ENCODE measurements at places on chromosomes 6 and 20.

DNA sequence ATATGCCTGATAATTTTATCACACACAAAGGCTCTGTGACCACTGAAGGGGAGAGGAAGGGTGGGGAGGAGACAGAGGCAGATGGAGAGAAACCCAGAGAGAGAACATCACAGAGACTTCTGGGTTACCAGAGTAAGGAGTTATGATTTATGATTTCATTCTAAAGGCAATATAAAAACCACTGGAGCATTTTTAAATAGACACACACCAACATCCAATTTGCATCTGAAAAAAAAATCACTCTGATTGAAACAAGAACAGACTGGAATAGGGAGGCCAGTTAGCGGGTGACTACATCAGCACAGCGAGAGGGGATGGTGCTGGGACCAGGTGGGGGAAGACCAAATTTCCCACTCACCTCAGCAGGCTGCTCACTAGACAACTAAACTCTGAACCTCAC is 104.8 kb downstream of the AGPAT4 start:
- peak; percentile 35 for DNase-seq

- DNase-seq, result no peak
These were observed 1.6 kb downstream of the TRDN start for GRCh38 chr6:123635144-123635543.

DNA sequence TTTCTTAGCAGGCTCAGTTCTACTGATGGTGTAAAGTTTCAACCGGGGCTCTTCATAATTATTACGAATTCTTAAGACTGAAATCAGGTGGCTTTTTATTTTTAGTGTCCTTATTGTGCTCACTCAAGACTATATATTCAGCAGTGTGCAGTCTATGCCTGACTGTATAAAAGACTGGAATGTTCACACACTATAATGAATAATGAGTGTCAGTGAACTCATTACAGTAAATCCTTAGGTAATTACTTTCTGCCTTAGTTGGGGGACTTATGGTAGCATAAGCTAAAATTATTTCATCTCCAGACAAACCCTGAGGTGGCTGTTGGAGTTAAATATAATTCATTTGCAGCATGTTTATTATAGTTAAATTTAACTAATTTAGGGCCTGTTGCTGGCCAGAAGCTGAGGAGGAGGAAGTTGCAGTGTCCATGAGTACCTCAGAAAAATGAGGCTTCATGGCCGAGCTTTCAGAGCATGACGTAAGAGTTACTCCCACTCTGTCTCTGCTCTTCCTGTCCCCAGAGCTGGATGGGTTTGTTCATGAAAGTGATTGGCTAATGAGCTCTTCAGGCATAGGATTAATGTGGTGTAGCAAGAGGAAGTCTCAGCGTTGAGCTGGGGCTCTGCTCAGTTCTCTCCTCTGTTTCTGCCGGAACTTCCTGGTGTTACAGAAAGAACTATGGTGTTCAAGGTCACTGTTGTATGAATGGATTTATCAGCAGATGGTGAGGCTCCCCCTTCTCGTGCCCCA is 335.7 kb downstream of the NRN1 start:
- no peak for DNase-seq

DNA sequence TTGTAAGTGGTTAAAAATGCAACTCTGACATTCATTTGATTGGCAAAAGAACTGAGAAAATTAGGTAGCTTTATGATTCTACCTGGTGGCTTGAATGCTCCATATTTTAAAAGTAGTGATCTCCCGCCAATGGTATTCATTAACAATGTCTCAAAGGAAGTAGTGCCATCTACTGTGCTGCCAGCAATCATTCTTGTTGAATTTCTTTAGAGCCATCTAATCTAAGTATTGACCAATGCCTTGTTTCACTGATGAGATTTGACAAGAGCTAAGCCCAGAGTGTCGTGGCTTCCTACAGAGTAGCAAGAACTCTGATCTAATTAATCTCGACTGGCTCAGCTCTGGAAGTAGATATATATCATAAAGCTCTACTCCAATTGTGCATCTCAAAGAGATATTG is 696.7 kb downstream of the C6orf118 start:
- no peak for DNase-seq

DNA sequence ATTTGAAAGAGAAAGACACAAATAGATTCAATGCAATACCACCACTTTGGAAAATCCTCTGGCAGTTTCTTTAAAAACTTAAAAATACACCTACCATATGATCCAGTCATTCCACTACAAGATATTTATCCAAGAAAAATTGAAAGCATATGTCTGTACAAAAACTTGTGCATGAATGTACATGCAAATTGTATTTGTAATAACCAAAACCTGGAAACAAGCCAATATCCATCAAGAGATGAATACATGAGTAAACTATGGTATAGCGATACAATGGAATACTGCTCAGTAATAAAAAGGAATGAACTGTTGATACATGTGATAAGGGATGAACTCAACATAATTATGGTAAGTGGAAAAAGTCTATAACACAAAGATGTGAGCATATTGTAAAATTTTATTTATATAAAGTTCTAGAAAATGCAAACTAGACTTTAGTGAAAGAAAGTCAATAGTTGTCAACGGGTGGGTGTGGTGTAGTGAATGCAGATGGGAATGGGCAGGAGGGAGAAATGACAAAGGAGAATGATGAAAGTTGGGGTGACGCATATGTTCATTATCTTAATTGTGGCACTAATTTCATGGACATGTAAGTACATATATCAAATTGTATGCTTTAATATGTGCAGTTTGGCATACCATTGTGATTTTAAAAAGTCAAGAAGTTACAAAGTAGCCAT is 347.5 kb downstream of the SAMD5 start:
- no peak for DNase-seq

GRCh38 chr6:169251371-169251802 is 2.3 kb downstream of the THBS2 start:
- no peak for DNase-seq

- DNase-seq, result no peak
These were observed 101.2 kb upstream of the COL21A1 start for GRCh38 chr6:56348578-56348977.

- no peak for DNase-seq
These were observed 10.5 kb downstream of the MANBAL start for GRCh38 chr20:37299718-37300528.

DNA sequence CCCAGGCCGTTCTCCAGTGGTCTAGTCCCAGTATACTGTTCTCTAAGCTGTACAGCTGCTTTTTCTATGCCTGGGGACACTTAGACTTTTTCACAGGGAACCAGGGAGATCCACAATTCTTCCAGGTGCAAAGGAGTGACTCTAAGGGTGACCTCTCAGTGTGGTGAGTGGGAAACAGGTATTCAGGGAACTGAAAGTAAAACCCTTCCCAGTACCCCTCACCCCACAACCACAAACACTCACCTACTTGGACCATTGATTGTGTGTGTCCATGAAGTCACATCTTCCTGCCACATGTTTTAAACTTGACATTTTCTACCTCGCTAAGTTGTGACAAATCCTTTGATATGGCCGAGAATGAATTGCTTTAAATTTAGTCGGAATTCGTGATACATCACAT is 183.6 kb downstream of the CLIC5 start:
- DNase-seq, result no peak

DNA sequence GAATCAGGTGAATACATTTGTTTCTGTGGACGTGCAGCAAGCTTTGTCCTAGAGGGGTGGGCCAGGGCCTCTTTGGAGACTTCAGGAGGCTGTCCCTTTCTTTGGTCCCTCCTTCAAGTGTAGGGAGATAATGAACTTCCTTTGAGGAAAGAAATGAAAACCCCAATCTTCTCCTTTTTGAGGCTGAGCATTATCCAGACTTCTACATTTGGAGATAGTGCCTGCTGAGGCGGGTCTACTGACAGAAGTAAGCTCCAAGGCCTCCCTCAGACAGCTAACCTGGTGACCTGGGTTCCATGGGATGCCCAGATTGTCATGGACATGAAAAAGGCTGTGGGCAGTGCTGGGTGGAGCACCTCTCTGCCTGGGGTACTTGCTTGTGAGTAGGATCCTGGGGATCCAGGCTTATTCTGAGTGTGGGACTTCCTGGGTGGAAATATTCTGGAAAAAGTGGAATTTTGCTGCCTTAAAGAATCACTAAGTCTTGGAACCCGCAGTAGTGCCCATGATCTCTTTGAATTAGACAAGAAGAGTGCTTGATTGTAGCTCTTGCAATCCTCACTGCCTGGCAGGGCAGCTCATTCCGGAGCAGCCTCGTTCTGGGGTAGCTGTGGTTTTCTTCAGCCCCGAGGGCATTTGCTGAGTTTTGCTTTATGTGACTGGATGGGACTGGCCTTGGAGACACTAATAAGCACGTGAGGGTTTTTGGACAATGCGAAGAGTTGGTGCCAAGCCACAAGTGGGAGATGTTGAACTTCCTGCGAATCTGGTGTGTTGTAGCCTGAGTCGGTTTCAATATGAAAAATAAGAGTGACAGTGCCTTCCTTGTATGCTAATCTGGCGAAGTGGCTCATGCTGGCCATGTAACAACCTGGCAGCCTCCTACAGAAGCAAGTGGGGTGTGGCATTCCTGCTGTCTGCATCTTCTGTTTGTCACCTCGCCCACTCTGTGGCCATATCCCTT is 28.1 kb downstream of the SNRNP48 start:
- no peak for DNase-seq

- DNase-seq, result no peak
These were observed 9.2 kb downstream of the QKI start for GRCh38 chr6:163423696-163424095.

DNA sequence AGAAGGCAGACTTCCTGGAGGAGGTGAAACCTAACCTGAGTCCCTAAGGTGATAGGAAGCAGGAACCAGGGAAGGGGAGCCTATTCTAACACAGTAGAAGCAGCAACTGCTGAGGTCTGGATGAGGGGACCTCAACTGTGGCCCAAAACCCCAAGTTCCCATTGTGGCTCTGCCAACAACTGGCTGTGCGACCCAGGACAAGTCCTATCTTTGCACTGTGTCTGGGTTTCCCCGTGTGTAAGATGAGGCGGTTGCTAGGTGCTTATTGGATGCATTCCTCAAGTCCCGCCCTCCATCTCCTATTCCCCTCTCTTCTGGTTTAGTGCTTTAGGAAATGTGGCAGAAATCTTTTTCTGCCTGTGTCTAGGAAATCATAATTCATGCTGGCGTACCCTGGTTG is 52.2 kb upstream of the TTPAL start:
- DNase-seq, result no peak

DNA sequence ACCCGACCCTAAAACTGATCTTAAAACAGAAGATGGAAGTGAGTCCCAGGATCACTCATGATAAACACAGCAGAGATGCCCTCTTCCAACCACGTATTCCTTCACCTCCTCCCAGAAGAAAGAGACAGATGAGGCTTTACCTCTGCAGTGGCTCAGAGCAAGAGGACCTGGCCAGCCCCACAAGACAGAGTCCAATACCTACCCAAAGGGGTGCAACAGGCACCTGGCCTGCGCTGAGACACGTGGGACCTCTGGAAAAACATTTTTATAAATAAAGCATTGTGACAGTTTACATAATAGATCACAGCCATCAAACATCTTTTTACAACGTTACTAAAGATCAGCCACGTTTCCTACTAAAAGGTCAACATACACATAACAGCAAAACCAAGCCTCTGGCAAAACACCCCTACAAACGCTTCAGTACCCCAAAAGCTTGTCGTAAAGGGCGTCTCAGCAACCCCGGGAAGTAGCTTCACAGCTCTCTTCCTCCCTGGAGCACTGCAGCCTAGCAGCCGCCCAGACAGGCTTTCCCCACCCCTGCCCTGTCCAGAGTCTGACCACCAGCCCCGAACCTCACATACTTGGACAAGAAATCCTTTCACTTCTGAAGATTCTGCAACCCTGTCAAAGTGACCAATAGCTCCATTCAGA is 2.9 kb downstream of the TAF4 start:
- DNase-seq, result no peak

DNA sequence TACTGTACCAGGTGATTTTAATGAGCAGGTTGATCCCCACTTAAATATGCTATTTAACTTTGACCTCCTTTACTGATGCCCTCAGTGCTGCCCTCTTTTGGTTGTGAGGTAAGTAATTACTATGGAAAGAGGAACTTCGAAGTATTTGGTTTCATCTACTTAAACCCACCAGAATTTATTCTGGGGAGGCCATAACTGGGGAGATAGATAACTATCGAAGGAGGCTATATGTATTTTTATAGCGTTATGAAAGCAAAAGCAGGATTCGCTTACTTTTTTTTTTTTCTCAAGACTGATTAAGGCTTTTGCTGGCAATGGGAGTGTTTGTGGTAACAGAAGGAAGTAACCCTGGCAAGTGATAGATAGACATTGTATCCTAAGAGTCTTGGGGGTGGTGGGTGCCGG is 168.9 kb upstream of the CENPW start:
- DNase-seq, result no peak

All from NCI-H526 treated with DMSO at 0.1 percent for 48 hours (cell line).